ENCODE measurements at places on chromosomes 13 and 19. TPM values are rescaled to one million over a fixed set of nuclear protein-coding genes. Genes with fewer than 3 reads are reported as not detected.

The ADPRHL1 gene
- 1.5 TPM for total RNA-seq

The ZFP28 gene
- 8.0 TPM for total RNA-seq

The CGB3 gene
- not detected for total RNA-seq

The RFPL4A gene
- total RNA-seq = not detected

The AZU1 gene
- 0.17 TPM for total RNA-seq

The C19orf81 gene
- total RNA-seq = not detected

The DLEU7 gene
- not detected for total RNA-seq

The TSHZ3 gene
- 17.3 TPM for total RNA-seq

The FPR1 gene
- total RNA-seq = not detected

The LTBP4 gene
- total RNA-seq = 60.9 TPM

The ZNF564 gene
- 12.2 TPM for total RNA-seq

The LHFPL6 gene
- 42.4 TPM for total RNA-seq

The SIAH3 gene
- total RNA-seq = not detected

The LGALS7B gene
- total RNA-seq = not detected

The FREM2 gene
- under 0.01 TPM for total RNA-seq

The MATK gene
- total RNA-seq = not detected

The PTPRS gene
- 136 TPM for total RNA-seq

The FPR2 gene
- not detected for total RNA-seq

The TRPC4 gene
- 1.7 TPM for total RNA-seq

The ZNF846 gene
- 11.8 TPM for total RNA-seq

The HAUS8 gene
- 2.1 TPM for total RNA-seq

The PPP1R13L gene
- 1.5 TPM for total RNA-seq

The DHDH gene
- total RNA-seq = 0.17 TPM

The IFNL1 gene
- total RNA-seq = not detected

The PSG6 gene
- total RNA-seq = 0.17 TPM

The CEACAM8 gene
- not detected for total RNA-seq

The MBD3L2 gene
- total RNA-seq = not detected

The GADD45B gene
- total RNA-seq = 32.5 TPM

The TTYH1 gene
- not detected for total RNA-seq

The ETV2 gene
- 0.51 TPM for total RNA-seq

The NFIX gene
- total RNA-seq = 74.8 TPM

The NCR1 gene
- not detected for total RNA-seq

All from fibroblast of lung (primary cell).